Stimulated activated CD4-positive, alpha-beta T cell treated with anti-CD3 and anti-CD28 coated beads, Interleukin-12 subunit alpha, Interleukin-12 subunit beta, amount 100 ng/mL, for 24 hours (primary cell): ENCODE measurements at places on chromosomes 7 and 10.

GRCh38 chr7:68839014-68839413 is 759.3 kb upstream of the AUTS2 start:
- DNase-seq: no peak

- no peak for DNase-seq
These were observed 187.7 kb upstream of the KLF6 start for GRCh38 chr10:3972460-3973301.

GRCh38 chr10:110802551-110803238 is 69.0 kb upstream of the PDCD4 start:
- no peak for DNase-seq

DNA sequence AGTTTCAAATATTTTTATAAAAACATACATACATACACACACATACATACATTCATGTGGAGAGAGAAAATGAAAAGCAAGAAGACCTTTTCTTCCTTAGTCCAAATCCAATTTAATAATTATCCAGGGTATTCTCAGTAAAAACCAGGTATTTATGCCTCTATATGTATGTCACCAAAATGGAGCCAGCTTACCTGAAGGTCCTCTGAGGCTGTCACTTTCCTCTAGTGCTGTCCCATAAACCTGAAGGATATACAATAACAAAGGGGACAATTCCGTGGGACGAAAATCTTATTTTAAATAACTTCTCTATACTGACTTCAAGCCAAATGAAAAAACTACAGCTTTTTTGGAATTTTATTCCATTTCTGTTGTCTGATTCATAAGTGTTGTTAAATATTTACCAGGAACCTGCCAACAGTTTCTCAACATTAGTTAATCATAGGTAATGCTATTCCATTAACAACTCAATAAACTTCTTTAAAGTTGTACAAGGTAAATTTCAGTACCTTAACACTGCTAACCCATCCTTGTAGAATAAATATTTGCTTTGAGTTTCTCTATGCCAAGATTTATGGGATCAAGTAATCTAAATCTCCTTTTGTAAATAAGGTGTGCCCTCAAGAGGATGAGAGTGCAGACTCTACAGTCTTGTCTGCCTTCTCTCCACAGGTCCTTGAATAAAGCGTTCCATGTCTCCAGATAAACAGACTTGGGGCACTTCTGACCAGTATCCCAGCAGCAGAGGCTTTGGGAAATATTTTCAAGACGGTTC is 260.3 kb downstream of the AHR start:
- no peak for DNase-seq

DNA sequence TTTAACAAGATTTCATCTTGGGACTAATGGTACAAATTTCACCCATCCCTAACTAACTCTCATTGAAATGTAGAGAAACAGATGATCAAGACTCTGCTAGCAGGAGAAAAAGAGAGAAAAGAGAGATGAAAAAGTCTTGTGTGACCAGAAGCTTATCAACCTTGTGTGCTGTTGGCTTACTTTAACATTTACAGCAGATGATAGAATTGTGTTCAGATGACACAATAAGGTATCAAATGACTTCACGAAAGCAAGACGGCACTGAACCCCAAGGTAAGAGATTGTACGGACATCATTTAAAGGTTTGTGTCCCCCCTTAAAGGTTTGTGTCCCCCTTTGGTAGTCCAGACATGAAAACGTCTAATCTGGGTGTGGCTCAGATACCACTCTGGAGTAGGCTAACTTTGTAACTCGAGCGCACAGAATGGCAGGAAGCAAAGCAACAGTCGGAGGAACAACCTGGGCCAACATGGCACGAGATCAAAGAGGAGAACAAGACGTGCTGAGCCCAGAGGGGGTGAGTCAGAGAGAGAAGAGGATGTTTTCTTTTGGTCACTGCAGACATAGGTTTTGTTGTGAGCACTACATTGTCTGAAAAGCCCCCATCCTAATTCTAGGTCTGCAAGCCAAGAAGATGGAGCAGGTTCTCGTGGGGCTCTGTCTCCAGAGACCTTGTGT is 10.4 kb upstream of the LMBR1 start:
- no peak for DNase-seq

DNA sequence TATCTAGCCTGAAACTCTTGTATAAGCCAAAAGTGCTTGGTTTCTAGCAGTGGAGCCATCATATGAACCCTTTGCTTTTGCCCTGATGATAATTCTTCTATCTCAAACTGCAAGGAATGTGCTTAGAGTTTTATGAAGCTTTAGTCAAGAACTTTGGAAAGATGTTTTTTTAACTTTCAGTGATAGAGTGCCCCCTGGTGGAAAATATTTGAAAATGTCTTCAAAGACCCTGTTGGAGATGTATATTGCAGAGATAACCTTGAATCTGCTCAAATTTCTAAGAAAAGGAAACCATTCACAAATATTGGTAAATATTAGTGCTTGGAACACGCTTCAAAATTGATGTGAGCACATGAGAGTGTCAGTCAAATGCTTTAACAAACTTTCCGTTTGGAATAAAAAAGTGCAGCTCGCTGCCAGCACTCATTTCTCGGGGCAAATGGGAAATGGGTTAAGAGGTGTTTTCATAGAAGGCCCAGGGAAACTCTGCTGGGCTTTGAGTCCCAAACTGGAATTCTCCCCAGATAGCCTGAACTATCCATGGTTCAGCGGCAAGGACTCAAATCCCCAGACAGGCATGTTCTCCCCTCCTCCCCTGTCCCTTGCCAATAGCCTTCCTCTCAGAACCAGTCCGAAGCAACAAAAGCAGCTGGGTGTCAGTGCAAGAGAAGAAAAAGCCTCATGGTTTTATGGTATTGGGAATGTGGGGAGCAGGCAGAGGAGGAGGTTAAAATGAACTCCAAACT is 129.3 kb downstream of the MYOF start:
- no peak for DNase-seq

DNA sequence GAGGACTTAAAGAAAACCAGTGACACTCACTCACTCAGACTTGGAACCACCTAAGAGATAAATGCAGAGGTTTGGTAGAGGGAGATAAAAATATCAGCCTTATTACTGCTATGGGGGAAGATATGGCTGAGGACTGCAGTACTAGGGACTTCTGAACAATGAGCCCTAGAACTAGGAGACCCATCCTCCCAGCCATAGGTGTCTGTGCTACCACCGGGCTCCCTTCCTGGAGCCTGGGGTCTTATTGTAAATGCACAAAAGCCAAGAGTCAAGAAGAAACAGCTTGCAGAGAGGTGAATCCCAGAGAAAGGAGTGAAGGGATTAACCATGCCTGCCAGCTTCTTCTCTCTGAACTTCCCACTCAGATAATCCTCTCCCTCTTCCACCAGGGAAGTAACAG is 108.3 kb upstream of the AKR1E2 start:
- DNase-seq: no peak

- no peak for DNase-seq
These were observed 22.5 kb downstream of the AKR1E2 start for GRCh38 chr10:4848356-4849041.

- no peak for DNase-seq
These were observed 366.9 kb downstream of the DNAJB6 start for GRCh38 chr7:157703534-157704195.

DNA sequence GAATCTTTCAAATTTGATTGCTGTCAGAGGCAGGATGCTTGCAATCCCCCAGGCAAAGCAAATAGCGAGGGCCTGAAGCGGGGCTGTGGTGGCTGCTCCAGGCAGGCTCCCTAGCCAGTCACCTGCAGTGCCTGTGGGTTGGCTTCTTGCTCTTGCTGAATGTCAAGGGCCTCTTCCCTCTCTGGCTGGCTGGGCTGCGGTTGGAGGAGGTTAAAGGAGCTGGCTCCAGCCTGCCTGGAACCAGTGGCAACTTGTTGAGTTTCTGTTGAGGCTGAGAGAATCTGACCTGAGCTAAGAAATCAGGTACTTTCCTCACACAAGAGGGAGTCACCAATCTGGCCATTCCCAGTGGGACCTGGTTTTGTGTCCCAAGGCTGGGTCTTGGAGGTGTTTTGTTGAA is 134.7 kb downstream of the TMEM178B start:
- DNase-seq: no peak

DNA sequence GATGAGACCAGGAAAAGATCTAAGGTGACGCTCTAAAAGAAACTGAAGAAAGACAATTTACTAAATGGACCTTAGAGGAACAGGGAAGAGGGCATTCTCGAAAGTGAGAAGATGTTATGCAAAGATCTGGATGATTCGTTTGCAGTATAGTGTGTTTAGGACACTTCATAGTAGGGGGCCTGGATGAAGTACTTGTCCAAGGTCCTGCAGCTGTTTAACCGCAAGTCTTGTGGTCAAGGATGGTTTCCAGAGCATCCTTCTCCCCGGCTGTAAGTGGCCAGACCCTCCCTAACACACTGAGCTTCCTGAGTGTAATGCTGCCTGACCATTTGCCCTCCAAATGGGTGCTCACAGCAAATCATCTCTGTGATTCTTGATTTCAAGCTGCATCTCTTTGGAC is 101.6 kb downstream of the XPNPEP1 start:
- DNase-seq: no peak

DNA sequence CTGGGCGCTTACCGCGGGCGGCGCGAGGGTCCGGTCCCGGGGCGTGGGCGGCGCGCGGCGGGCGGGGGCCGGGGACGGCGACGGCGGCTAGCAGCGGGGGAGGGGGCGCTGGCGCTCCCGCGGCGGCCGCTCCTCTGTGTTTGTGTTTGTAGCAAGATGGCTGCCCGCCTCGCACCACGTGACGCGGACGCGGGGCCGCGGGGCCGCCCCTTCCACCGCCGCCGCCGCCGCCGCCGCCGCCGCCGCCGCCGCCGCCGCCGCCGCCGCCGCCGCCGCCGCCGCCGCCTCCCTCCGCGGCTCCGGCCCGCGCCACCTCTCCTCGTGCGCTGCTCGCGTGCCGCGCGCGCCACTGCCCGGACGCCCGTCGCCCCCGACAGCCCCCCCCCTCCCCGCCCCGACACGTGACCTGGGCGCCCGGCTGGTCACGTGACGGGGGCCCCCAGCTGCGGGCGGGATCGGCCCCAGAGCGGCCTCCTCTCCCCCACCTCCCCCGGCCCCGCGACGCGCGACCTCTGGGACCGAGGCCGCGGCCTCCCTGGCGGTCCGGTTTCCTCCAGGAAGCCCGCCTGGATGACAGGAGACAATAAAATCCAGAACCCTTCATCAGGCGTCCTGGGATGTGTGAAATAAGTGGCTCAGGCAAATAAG is at the start of gene GIGYF1:
Gene GIGYF1, minus strand, starts transcription at position 153 of the 648 bp plus-strand sequence. CDS start 6,012 bp downstream, outside the sequence.
- peak; percentile 60 for DNase-seq

GRCh38 chr7:115271332-115272235 is 349.7 kb downstream of the MDFIC start:
- no peak for DNase-seq

DNA sequence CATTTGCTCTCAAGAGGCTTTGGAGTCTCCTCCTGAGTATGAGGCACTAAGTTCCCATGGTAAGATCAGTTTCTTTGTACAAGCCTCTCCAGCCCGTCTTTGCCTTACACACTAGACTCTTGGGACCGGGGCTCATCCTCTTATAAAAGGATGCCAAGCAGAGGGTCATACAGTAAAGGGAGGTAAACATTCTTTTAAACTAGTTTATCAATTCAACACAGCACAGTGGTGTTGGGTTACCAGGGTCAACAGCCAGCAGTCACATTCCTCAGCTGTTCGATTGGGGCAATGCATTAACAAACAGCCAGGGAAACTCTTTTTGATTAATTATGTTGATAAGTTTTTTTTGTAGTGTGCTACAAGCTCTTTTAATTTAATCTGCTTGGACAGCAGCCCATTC is 37.8 kb downstream of the HHEX start:
- DNase-seq: no peak

DNA sequence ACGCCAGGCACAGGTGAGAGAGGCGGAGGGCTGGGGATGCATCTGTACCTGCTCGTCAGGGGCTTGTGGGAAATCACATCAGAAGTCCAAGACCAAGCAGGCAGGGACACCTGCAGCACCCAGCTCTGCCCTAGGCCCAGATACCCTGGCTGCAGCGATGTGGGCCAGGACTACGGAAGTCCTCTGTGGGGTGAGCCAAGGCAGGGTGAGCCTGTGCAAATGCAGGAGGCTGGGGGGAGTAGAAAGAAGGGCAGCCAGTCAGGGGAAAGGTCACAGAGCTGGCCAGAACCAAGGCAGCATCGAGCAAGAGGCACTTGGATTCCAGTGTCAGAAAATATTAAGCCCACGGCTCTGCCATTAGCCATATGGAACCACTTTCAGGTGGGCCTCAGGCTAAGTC is 85.2 kb downstream of the TNS3 start:
- DNase-seq: no peak

DNA sequence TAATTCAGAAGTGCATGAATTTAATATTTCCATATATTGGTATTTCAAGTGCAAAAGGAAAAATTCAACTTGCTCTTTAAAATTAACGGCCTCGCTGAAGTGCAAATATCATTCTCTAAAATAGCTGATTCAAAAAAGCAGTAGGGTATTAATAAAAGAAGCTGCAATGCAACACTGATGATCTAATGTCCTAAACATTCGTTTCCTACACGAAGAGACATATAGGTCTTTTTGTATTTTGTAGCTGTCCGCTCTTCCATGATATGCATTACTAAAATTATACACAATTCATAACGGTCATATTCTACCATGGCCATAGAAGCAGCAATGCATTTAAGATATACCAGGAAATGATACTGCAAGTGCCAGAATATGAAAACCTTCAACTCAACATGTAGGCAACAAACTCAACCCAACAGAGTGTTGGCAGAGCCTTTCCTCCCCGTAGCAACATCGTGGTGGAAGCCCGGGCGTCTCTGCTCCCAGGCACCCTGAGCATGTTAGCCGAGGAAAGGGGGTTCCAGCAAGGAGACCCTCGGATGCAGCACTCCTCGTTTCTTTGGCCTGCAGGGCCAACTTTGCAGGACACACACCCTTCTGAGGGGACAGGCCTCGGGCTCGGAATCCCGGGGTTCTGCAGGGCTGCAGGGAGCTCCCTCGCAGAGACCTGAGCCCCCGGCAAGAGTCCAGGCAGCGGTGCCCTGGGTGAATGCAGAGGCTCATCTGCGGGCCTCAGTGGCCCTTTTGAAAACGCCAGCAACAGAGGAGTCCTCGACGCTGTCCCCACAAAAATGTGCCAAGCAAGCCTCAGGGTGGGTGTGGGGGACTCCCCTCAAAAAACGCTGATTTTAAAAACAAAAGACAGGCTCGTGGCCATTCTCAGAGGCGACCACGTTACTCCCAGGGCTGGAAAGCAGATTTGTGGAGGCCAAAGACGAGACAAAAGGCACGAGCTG is 1.6 kb downstream of the FAM171A1 start:
- DNase-seq: no peak

- DNase-seq: no peak
These were observed 129.8 kb downstream of the GPR158 start for GRCh38 chr10:25304606-25305005.

DNA sequence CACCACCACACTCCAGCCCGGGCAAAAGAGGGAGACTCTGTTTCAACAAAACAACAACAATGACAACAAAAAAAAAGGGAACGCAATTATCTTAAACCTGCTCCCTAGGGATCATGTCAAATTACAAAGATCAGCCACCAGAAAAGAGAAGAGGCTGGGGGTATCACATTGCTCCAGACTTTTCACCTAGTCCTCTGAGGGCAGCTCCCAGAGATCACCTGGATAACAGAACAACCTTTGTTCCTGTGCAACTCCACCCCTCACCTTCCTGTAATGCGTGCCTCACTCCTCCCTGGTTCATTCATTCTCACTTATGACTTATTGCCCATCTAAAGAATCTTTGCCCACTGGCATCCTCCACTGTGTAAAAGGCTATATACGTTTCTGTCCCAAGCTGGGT is 31.8 kb downstream of the SVOPL start:
- DNase-seq: no peak

GRCh38 chr7:18529239-18529638 is 33.7 kb downstream of the HDAC9 start:
- no peak for DNase-seq
